ENCODE measurements at places on chromosomes 4 and X. TPM values are rescaled to one million over a fixed set of nuclear protein-coding genes. Genes with fewer than 3 reads are reported as not detected.

Gene TCP11X2
- total RNA-seq = not detected

Gene CXCL8
- 10.8 TPM for total RNA-seq

Gene CLDN22
- not detected for total RNA-seq

Gene TEX13D
- not detected for total RNA-seq

Gene ERAS
- not detected for total RNA-seq

Gene CYLC1
- not detected for total RNA-seq

Gene SLC4A4
- 0.09 TPM for total RNA-seq

Gene TMEM271
- not detected for total RNA-seq

Gene AMTN
- total RNA-seq = not detected

Gene CT83
- not detected for total RNA-seq

Gene RS1
- total RNA-seq = not detected

Gene NDP
- not detected for total RNA-seq

Gene TMEM154
- total RNA-seq = 9.0 TPM

Gene NPY5R
- not detected for total RNA-seq

Gene ARR3
- not detected for total RNA-seq

Gene DAPP1
- total RNA-seq = 28.4 TPM

Gene SPON2
- total RNA-seq = 21.6 TPM

Gene HELT
- total RNA-seq = not detected

Gene SULT1E1
- not detected for total RNA-seq

Gene NCAPG
- total RNA-seq = 46.3 TPM
